NCI-H2107 (cell line): ENCODE measurements at places on chromosomes 5 and 9.

GRCh38 chr9:81372628-81373191 lies 316.6 kb downstream of the TLE1 start:
- no peak for DNase-seq

DNA sequence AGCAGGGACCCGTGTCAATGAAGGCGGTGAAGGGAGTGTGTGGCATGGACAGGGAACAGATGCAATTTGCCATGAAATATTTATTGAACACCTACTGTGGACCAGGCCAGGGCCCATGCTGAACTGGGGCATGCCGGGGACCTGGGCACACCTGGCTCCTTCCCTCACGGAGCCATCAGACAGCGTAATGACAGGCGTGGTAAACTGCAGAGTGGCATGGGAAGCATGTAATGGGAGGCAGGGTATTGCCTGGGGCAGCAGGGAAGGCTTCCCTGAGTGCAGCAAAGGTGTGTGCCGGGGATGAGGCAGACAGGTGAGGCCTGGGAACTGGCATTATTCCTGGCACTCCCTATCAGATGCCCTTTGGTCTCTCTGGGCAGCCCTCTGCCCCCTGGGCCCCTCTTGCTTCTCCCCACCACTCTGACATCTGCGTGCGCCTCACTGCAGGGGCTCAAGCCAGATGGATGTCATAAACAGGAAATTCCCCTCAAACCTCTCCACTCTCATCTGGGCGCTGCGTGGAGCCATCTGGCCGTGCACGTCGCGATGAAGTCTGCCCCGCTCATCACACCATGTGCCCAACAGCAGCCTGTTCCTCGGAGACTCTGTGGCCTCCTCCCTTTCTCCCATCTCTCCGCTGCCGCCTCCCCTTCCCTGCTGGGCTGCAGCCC lies 67.6 kb downstream of the HMCN2 start:
- DNase-seq = no peak

DNA sequence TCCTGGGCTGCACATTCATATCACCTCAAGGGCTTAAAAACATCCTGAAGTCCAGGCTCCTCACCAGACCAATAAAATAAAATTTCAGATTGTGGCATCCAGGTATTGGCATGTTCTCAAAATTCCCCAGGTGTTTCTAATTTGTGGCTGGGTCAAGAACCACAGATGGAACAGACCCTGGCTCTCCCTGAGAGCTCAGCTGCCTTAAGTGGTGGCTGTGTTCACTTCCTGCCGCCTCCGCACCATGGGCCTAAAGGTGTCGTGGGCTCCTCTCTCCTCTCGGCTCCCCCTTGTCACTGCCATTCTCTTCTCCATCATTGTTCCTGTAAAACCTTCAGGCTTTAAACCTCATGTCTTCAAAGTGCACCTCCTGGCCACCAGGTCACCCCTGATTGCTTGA lies 17.8 kb upstream of the CCNJL start:
- DNase-seq = no peak

GRCh38 chr5:85590764-85591163 lies 1027.0 kb upstream of the COX7C start:
- DNase-seq = no peak

GRCh38 chr5:147713550-147714295 lies 68.8 kb downstream of the JAKMIP2 start:
- DNase-seq = no peak

- DNase-seq = no peak
Measured at GRCh38 chr5:52620315-52620714, 167.4 kb upstream of the ITGA1 start.

- no peak for DNase-seq
Measured at GRCh38 chr9:131513177-131513576, 10.5 kb downstream of the POMT1 start.
